Left lung (tissue), 14 donors: ENCODE measurements at places on chromosomes 1 and 21. TPM values are rescaled to one million over a fixed set of nuclear protein-coding genes. Genes with fewer than 3 reads are reported as not detected.

SPATA21 gene
- not detected for total RNA-seq

PKP1 gene
- 2.1 TPM for total RNA-seq

KLF17 gene
- 0.26 TPM for total RNA-seq

EPHA2 gene
- total RNA-seq, result 36.9 TPM

NEK2 gene
- 3.8 TPM for total RNA-seq

APOBEC4 gene
- 0.26 TPM for total RNA-seq

OPRD1 gene
- not detected for total RNA-seq

DNM3 gene
- total RNA-seq, result 6.8 TPM

CFHR1 gene
- total RNA-seq, result not detected

SPRR3 gene
- not detected for total RNA-seq

ELAVL4 gene
- not detected for total RNA-seq

KRTAP6-2 gene
- total RNA-seq, result not detected

FAM151A gene
- not detected for total RNA-seq

FCER1A gene
- total RNA-seq, result 0.32 TPM

TFF3 gene
- 5.5 TPM for total RNA-seq

TNNI3K gene
- 1.6 TPM for total RNA-seq

TBX19 gene
- 1.8 TPM for total RNA-seq

ANGPTL7 gene
- 1.6 TPM for total RNA-seq

SMCP gene
- total RNA-seq, result not detected

NCAM2 gene
- 19.7 TPM for total RNA-seq

HS2ST1 gene
- 25.9 TPM for total RNA-seq

SOAT1 gene
- 75.6 TPM for total RNA-seq

TLCD4 gene
- total RNA-seq, result 14.7 TPM

KIF17 gene
- total RNA-seq, result 4.1 TPM

TMPRSS3 gene
- 4.8 TPM for total RNA-seq

SLC2A5 gene
- 1.6 TPM for total RNA-seq

UMODL1 gene
- total RNA-seq, result not detected

HEATR1 gene
- total RNA-seq, result 21.1 TPM
